ENCODE measurements at places on chromosomes 13 and 19.

DNA sequence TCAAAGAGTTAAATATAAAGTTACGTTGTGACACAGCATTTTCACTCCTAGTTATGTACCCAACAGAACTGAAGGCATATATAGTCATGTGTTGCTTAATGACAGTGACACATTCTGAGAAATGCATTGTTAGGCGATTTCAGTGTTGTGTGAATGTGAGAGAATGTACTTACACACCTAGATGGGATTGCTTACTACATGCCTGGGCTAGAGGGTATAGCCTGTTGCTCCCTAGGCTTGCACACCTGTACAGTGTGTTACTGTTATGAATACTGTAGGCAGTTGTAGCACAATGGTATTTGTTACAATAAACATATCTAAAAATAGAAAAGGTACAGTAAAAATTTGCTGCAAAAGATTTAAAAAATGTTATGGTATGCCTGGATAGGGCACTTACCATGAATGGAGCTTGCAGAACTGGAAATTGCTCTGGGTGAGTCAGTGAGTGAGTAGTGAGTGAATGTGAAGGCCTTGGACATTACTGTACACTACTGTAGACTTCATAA is 89.2 kb downstream of the DHRS12 start:
- no peak for DNase-seq

DNA sequence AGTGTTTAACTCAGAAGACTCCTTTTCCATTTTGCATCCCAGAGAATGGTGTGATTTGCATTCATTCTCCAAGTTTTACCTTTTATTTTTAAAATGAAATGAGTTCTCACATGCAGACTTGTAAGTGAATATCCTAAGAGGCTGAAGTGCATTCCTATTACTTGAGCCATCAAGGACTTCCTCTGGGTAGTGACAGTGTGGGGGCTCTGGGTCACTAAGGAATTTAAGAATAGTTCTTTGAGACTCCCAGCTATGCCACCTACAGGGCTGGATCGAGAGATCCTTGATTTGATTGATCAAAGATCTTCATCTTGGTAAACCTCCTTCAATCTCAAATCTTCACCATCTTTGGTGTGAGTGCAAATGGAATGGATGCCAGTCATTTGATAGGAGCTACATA is 36.3 kb upstream of the SLC10A2 start:
- DNase-seq: no peak

DNA sequence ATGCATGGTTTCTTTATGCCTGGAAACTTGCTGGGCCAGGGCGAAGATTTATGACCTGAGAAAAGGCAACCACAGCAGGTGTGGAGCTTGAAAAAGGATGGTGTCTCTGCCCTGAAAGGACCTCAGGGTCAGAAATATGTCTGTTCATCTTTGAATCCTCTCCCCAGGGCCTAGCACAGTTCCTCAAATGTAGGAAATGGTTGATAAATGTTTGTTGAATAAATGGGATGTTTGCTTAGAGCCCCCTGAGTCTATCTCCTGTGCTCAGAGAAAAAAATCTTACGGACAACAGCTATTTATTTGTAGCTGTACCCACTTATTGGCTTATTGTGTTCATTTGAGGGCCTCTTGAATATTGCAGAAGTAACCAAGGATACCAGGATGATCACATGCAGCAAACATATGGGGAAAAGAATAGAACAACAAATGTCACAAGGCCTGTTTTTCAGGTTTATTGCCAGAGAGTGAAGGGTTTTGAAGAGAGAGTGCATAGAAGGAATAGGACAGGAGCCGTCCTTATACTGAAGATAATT is 114.5 kb downstream of the KLF5 start:
- no peak for DNase-seq

GRCh38 chr19:17718550-17718946 is 732 bp upstream of the MAP1S start:
- DNase-seq: no peak

- peak; percentile 4 for DNase-seq
Measured at GRCh38 chr19:3725640-3726310, 17.6 kb downstream of the TJP3 start.

GRCh38 chr19:3684054-3684816 is 16.0 kb downstream of the PIP5K1C start:
- DNase-seq: peak; percentile 3

DNA sequence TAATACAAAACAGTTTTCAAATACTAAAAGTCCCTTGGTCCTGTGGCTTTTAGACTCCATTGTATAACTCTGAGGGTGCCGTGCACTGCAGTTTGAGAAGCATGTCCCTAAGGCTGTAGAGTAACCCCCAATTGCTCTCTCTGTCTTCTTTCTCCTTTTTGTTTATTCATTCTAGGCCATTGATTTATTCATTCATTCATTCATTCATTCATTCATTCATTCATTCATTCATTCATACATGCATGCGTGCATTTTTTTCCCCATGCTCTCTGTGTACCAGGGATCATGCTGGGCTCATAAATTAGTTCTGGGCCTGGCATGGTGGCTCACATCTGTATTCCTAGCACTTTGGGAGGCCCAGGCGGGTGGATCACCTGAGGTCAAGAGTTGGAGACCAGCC is 19.3 kb downstream of the PRR22 start:
- no peak for DNase-seq

DNA sequence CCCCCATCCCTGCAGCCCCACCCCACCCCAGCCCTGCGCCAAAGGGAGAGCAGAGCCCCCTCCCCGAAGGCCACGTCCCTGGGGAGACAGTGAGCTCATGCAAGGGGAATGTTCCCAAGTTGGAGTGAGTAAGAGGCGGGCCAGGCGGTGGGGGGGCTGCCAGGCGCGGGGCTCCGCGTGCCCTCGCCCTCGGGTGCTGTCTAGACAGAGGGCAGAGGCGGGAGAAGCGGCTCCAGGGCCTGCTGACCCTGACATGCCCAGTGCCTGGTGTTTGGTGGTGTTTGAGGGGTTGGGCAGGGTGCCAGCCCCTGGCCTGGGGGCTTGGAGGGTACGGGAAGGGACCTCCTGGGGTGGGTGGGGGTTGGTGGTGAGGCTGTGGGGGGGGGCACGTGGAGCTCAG is 1.0 kb downstream of the FSTL3 start:
- no peak for DNase-seq

GRCh38 chr19:694481-695351 is 536 bp downstream of the PRSS57 start:
- DNase-seq: no peak

- no peak for DNase-seq
Measured at GRCh38 chr13:38308736-38309135, 40.9 kb upstream of the UFM1 start.

GRCh38 chr19:51799774-51800472 is 5.0 kb downstream of the FPR3 start:
- no peak for DNase-seq

DNA sequence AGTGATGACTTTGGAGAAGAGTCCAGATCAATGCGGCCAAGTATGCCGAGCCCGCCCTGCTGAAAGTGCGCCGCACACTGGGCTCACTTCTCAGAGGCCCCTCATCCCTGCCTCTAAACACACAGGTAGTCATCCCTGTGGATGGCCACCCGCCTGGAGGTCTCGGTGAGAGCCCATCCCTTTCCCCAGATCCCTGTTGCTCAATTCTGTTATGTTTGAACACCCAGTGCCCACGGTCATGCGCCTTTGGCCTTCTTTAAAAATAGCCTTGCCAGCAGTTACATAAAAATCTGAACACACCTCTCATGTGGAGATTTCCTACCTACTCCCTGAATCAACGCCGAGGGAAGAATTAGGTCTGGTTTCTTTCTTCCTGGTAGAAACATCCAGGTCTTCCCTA is 11.9 kb downstream of the ELAVL1 start:
- no peak for DNase-seq

DNA sequence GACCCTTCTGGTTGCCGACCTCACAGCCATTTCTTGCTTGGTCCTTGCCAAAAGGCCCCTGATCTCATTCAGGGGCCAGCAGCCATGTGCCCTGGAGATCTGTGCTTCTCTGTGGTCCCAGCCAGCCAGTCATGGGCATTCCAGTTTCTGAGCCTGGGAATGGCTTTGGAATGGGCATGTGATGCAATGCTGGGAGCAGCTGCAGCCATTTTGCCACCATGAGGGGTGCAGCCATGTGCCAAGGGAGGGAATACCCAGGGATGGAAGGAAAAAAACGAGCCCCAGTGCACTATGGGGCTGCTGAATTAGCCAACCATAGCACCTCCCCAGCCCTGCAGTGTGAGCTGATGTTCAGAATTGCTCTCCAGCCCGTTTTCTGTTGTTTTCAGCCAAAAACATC is 26.3 kb downstream of the F2RL3 start:
- DNase-seq: no peak

GRCh38 chr19:28497137-28497536 is 715.8 kb downstream of the UQCRFS1 start:
- DNase-seq: no peak

DNA sequence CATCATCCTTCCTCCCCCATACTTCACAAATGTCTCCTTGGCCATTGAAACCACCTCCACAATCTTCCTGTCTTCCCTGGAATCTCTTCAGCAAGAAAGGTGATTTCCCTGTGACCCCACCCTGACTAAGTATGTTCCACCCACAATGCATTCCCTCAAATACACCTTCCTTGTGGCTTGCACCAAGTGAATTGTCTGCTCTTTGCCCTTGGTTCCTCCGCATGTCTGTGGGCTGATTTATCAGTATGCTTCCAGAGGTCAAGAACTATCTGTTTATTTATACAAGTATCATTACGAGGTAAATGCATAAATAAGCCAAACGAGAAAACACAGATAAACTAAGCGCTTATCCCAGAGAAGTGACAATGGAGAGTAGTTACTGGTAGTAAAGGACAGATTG is 45.4 kb upstream of the POMP start:
- no peak for DNase-seq

DNA sequence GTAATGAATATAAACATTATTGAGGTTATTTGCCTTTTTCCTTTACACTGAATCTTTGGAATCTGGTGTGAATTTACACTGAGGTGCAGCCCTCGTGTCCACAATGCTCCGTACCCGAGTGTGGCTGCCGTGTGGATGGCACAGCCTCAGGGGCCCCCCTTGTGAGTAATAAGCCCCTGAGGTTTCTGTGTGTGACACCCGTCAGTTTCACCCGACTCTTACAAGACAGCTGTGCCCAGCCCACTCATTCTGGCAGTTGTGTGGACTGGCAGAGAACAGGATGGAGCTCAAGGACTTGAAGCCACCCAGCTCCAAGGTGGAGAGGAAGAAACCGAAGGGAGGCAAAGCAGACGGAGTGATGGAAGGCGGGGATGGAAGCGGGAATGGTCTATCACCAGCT is 7.8 kb downstream of the PROZ start:
- DNase-seq: no peak
